ENCODE measurements at places on chromosomes 1 and 21.

GRCh38 chr1:43577655-43578542 is 47.2 kb downstream of the PTPRF start:
- no peak for DNase-seq

DNA sequence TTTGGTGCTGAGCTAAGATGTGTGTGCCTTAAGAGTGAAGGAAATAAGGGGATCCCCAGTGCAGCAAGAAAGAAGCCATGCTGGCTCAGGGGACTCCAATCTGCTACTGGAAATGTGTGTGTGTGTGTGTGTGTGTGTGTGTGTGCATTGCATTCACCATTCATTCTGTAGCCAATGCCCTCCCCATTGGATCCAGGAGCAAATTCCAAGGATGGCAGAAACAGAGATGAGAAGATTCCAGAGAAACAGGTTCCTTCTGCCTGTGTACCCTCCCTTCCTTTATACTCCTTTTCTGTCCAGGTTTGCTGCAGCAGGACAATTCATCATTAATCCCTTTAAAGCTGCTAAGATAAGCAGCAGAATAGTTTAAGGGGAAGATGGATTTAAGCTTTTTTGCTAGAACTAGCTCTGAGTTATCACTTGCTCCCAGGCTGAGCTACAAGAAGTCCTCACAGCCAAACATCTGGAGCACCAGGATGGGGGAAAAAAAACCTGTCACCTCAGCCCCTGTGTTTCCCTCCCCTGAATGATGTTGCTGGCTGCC is 3.2 kb downstream of the SLC6A17 start:
- no peak for DNase-seq

GRCh38 chr1:95790136-95790535 is 556.1 kb downstream of the RWDD3 start:
- no peak for DNase-seq

- DNase-seq = no peak
Measured at GRCh38 chr1:23383577-23384311, 14.1 kb upstream of the ZNF436 start.

DNA sequence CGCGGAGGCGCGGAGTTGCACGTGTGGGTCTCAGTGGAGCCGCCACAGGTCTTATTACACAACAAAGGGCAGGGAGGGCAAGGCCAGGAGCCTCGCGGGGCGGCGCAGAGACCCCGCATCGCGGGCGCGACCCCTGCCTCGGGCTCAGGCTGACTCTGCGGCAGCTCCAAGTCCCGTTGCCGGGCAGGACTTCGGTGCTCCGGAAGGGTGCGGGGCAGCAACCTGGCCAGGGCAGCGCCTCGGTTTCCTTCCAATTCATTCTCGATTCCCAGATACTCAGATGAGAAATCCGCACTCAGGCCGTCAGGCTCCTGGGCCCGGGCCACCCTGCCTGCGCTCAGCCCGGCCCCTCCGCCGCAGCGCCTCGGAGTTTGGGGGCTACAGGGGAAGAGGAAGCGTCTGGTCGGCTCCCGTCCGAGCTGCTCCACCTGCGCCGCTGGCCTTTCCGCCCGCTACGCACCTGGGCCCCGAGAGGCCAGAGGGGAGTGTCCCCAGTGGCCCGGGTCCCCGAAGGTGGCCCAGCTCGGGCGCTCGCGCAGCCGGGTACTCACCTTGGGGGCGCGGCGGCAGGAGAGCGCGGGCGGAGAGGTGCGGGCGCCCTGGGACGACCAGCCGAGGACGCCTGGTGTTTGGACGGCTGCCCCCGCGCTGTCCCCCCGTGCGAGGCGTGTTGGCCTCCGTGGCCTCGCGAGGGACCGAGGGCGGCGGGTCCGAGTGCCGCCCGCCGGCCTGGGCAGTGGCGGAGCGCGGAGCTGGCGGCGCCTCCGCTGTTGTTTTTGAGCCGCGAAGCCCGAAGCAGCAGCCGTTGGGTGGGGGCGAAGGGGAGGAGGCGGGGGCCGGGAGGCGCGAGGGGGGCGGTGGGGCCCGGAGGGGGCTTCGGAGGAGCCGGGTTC is 1.1 kb upstream of the PRDM16 start:
- no peak for DNase-seq

DNA sequence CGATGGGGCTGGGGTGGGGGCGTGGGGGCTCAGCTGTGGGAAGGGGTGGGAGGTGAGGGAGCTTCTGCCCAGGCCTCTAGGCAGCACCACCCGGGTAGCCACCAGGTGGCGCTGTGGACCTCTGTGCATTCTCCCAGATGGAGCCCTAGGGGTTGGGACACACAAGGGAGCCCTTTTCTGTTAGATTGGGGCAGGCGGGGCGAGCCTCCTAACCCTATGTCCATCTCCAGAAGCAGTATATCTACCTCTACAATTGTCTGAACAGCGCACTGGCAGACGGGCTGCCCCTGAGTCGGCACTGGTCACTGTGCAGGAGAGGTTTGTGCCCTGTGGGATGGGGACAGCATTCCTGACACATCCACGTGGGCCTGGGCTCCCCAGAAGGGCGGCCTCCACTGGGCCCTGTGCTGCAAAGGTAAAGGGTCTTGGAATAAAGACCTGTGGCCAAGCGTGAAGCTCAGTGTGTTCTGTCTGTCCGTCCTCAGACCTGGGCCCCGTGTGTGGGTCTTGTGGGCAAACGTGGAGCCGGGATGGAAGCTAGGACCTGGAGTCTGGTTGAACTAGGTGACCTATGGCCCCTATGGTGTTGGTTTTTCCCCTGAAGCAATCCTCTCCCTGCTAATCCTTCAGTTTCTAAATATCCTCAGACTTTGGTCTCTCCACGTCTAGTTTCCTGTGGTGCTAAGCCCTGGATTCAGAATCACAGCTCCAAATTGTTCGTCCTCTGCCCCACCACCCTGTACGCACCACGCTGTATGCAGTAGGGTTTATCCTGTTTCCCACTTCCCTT is 4.4 kb upstream of the LGR6 start:
- DNase-seq = peak; percentile 83

DNA sequence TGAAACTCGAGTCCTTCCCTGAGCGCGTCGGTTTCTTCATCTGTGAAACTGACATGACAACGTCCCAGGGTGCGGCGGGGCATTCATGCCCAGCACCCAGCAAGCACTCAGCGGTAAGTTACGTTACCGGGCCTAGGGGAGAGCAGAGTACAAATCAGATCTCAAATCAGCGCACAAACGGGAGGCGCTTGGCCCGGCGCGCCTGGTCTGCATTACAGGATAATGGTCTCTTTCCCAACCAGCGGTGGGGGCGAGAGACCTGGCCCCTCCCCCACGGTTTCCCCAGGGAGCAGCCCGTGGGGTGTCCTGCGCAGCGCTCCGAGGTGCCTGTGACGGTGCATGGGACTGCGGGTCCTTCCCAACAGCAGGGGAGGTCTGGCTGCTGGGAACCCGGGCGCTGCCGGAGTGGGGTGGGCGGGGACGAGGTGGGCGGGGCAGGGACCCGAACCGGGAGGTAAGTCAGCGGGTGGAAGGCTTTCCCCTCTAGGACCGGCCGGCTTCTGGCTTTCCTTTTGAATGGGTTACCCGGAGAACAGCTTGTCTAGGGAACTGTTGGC is 1.0 kb downstream of the TMEM51 start:
- DNase-seq = no peak

DNA sequence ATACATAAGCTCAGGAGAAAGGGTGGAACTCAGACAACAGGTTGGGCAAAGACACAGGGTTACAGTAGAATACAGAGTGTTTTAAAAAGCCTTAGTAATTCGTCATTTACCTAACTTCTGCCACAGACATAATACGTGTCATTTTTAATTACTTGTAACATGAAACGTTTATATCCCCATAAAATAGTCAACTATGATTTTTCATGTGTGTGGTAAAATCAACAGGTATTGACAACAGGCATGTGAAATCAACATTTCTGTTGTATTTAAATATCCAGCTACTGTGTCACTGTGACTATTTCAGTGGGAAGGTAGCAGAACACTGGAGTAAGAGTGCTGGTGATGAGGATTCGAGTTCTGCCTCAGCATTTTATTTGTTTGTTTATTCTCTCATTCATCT is 5.7 kb downstream of the FAM163A start:
- no peak for DNase-seq

DNA sequence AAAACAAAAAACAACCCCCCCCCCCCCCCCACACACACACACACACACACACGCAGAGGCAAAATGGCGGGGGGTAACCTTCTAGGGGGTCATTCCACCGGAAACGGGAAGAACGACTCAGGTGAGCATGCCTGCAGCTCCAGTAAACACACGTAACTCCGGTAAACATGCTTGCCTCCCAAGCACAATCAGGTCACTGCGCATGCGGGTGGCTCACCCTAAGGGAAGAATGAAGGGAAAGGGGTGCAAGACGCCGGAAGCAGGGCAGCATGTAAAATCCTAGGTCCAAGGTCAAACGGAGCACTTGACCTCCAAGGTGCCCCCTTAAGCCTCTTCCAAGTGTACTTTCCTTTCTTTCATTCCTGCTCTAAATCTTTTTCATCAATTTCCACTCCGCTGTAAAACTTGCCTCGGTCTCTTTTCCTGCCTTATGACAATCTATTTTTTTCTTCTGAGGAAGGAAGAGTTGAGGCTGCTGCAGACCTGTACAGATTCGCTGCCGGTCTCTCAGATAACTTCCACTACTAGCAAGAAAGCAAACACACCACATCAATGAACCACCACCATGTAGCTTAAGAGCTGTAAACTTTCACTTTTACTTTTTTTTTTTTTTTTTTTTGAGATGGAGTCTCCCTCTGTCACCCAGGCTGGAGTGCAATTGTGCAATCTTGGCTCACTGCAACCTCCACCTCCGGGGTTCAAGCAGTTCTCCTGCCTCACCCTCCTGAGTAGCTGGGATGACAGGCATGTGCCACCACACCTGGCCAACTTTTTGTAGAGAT is 21.0 kb upstream of the CBR3 start:
- DNase-seq = no peak

DNA sequence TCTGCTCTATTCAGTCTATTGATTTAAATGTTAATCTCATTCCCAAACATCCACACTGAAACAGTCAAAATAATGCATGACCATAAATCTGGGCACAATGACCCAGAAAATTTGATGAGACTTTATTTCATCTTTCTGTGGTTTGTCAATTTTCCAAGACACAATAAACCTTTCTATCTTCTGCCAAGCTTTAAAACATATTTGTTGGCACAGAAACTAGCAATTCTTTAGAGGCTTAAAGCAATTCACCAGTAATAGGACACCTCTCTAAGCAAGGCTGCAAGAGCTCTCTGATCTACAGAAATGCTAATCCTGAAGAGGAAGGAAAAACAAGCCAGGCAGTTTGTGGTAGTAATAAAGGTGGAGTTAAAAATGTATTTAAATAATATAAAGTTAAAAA is 113.7 kb downstream of the FCRL5 start:
- DNase-seq = no peak

- DNase-seq = no peak
Measured at GRCh38 chr1:84632137-84632536, 57.9 kb upstream of the CTBS start.

- no peak for DNase-seq
Measured at GRCh38 chr1:168598892-168599291, 22.5 kb downstream of the XCL1 start.

GRCh38 chr1:37850352-37850955 is 8.9 kb downstream of the MTF1 start:
- DNase-seq = no peak

DNA sequence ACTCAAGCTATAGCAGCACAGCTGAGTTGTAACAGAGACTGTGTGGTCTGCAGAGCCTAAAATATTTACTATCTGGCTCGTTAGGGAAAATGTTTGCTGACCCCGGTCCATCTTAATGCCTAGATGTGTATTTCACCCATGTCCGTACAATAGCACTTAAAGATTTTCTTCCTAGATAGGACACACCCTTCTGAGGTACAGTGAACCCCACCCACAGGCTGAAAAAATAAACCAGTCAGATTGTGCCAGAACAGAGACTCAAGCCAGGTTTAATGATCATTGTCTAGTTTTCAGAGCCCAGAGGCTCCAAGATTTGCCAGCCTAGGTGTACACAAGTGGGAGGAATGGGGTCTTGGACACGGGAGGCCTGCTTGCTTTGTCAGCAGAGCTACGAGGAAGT is 5.6 kb downstream of the AMIGO1 start:
- no peak for DNase-seq

GRCh38 chr21:25396135-25396711 is 211.1 kb downstream of the MRPL39 start:
- DNase-seq = no peak

DNA sequence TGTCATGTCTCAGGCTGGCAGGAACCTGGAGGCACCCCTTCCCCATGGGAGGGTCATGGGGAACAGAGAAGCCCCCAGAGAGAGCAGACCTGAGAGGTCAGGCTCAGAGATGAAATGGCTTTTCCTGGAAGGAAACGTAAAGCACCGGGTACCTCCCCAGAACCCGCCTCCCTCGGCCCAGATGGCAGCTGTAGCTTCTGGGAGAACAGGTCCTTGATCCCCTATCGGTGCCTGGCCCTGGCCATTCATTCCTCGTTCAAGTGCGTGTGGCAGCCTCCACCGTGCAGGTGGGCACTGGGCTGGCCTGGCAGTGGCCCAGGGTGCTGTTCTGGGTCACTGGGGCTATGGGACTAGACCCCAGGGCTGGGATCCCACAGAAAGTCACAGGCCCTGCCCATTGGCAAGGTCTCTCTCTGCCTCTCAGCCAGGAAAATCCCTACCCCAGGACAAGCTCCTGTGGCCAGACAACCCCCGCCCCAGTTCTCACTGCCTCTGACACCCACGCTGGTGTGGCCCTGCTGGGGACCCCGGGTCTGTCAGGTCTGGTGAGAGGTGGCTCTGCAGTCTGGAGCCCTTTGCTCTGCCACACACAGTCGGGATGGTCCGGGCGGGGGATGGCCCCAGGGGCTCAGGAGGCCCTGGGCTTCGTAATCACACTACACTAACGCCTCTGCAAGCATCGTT is 183.2 kb upstream of the VAMP3 start:
- DNase-seq = peak; percentile 34

DNA sequence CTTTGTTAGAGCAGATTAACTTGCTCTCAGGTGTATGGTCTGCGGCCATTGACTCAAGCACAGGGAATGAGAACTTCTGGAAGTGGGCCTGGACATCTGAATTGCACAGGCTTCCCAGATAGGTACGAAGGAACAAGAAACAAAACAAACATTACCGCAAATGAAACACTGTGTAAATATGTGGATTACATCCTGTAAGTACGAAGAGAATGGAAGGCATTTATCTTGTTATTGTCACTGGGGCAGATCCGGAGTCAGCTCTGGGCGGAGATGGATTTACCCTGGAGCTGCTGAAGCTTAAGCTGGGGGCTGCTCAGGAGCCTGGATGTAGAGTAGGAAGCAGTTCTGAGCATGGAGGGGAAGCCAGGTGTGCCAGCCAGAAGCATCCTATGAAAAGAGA is 6.8 kb downstream of the HES2 start:
- DNase-seq = no peak

- DNase-seq = no peak
Measured at GRCh38 chr1:23441446-23442148, 17.0 kb upstream of the TCEA3 start.

DNA sequence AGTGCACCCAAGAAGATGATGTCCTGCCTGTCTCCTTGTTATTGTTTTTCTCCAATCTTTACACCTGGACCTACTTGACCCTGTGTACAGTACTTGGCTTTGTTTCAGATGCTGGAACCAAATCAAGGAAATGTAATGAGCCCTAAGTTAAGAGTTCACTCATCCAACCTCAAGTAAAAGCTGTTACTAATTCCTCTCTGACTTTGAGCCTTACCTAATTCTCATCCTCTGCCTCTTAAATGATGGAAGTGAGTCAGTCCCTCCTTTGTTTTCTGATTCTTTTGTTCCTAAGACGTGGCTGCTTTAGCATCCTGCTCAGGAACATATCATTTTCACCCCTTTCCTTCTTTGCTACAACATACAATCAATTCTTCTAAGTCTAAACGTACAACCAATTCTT is 15.3 kb upstream of the PLA2G4A start:
- DNase-seq = no peak

GRCh38 chr1:56631901-56632300 is 13.2 kb upstream of the PRKAA2 start:
- DNase-seq = no peak

- DNase-seq = no peak
Measured at GRCh38 chr1:91712981-91713841, 172.7 kb downstream of the TGFBR3 start.
